ENCODE measurements at places on chromosomes 5 and 9.
A peak's percentile ranks its signal among the peaks of the same experiment; 100 is the strongest.

- no peak for DNase-seq
Observed at GRCh38 chr5:123093111-123093600, 4.1 kb downstream of the PRDM6 start.

- no peak for DNase-seq
Observed at GRCh38 chr9:130483371-130483971, 38.7 kb downstream of the ASS1 start.

- DNase-seq: no peak
Observed at GRCh38 chr5:165624166-165624946, 2118.9 kb downstream of the MAT2B start.

- peak; percentile 10 for DNase-seq
Observed at GRCh38 chr5:12870872-12871539, 966.8 kb upstream of the CTNND2 start.

DNA sequence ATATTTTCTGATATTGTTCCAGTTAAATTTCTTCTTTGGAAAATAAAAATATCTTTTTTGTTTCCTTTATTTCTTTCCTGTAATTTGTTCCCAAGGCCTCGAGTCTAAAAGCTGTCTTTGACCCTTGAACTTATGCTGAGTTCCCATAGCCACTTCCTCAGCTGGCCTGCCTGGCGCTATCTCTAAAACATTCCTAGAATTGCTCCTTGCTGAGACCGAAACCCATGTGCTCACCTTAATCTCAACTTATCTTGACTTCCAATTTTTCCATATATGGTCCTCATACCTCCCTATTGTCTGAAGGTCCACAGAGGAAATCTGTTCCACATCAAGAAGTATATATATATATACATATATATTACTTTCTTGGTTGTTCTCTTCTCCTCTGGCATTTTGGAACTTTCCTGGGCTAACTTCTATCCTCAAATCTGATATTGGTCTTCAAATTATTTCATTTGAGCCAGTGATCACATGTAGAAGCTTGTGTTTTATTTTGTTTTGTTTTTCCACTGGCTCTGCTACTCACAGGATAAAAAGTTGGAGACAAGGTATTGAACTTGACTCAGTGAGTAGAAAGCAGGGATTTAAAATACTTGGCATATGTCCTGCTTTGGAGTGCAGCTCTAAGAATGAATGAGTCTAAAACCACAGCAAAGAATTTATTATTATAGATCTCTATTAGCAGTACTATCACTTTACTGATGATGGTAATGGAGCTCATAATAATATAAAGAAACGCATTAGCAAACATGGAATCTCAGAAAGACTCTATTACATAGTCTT lies 45.2 kb downstream of the ENC1 start:
- no peak for DNase-seq

GRCh38 chr9:33024126-33024965 lies 727 bp upstream of the DNAJA1 start:
- no peak for DNase-seq

DNA sequence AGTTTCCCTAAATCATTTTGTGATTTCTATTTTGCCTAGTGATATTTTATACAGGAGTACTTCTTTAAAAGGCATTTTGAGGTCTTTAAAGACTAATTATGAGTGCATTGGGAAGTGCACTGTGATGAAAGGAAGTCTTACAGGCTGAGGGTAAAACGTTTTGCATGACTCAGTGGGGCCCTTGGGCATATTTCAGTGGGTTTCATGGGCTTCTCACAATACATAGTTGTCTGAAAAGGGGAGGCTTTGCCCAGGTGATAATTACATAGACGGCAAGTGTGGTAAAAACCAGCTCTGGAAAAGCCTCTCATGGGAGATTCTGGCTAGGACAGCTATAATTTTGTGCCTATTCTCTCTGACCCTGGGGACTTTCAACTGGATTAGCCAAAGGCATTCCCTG lies 387.2 kb downstream of the ARHGEF28 start:
- DNase-seq: no peak

GRCh38 chr5:50853151-50853550 lies 186.7 kb downstream of the PARP8 start:
- DNase-seq: peak; percentile 13

GRCh38 chr5:50439221-50439620 lies 1.9 kb downstream of the EMB start:
- DNase-seq: no peak

DNA sequence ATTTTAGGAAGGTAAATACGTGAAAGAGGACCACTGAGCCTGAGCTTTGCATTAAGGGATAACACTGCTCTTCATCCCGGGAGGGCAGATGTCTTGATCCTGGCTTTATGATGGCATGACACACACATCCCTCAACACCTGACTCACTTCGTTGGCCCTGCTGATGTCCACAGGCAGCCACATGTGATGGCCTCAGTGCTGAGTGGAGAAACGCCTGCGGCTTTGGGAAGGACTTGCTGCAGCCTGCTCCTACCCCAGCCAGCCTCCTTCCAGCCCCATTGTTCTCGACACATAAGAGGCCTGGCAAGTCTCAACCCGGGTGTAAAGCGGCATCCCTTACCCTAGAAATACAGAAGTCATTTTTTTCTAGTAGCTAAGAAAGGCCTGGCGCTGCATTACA lies 169.0 kb downstream of the SYK start:
- DNase-seq: no peak

- DNase-seq: no peak
Observed at GRCh38 chr5:132321109-132321721, 27.0 kb downstream of the SLC22A4 start.

DNA sequence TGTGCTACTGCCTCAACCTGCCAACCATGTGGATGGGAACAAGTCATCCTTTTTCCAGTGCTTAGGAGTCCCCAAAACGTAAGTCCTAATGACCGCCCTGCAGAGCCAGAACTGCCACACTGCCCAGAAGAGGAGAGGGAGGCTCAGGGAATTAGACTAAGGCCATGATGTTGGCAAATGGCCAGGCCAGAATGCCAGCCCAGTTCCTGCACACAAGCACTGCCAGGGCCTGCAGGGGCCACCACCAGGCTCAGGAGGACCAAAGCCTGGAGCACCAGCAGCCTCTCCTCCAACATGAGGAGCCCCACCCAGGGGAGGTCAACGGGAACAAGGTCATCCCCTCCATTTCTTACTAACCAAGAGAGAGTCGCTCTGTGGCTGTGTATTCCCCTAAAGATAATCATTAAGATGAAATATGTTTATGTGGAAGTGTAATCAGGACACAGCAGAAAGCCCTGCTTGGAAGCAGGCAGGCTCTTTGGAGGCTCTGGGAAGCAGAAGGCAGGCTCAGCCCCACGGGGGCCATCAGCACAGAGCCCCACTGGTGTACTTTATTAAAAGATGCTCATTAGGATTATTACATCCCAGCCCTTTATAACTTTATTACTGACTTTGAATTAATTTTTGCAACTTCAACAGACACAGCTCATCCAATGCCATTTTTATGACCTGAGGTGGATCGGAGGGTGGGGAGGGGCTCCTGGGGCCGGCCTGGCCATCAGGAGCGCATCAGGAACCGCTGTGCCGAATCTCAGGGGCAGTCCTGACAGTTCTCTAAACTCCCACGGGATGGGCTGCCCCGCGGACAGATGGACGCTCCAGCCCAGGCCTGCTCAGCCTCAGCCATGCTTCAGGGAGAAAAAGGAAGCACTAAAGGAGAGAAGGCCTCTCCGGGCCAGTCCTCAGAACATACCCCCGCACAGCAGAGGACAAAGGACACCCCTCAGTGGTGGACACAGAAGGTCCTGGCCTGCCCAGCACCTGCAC lies 127.0 kb downstream of the ADAMTS2 start:
- DNase-seq: no peak

DNA sequence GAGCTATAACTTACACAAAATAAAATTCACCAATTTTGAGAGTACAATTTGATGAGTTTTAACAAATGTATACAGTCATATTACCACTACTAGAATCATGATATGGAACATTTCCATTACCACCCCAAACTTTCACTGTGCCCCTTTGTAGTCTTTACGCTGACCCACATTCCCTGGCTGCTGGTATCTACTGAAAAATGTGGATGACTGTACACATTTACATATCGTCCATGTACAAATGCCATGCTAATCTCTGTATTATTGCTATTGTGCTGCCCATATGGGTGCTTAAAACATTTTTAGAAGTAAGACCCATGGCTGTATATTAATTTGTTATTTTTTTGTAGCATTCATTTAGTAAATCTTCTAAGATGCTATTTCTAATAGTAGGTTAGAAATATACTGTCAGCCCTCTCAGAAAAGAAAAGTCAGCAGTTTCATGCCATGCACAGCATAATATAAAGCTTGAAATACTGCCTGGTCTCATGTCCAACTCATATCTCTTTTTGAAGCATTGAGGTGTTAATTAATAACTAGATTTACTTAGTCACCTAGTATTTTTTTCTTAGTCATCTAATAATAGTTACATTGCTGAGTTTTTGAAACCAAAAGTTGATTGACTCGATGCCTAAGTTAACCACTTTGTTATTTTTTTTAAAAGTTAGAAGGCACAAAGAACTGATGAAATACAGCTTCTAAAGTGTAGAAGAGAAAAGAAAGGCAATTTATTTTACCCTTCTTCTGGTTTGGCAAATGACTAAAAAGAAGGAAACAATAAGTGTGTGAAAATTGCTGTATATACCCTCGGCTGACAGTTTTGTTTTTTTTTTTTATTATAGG lies 188.3 kb upstream of the MEF2C start:
- no peak for DNase-seq

- DNase-seq: no peak
Observed at GRCh38 chr5:106376522-106376921, 1294.2 kb downstream of the EFNA5 start.

GRCh38 chr5:172447646-172448365 lies 6.5 kb downstream of the SH3PXD2B start:
- no peak for DNase-seq

DNA sequence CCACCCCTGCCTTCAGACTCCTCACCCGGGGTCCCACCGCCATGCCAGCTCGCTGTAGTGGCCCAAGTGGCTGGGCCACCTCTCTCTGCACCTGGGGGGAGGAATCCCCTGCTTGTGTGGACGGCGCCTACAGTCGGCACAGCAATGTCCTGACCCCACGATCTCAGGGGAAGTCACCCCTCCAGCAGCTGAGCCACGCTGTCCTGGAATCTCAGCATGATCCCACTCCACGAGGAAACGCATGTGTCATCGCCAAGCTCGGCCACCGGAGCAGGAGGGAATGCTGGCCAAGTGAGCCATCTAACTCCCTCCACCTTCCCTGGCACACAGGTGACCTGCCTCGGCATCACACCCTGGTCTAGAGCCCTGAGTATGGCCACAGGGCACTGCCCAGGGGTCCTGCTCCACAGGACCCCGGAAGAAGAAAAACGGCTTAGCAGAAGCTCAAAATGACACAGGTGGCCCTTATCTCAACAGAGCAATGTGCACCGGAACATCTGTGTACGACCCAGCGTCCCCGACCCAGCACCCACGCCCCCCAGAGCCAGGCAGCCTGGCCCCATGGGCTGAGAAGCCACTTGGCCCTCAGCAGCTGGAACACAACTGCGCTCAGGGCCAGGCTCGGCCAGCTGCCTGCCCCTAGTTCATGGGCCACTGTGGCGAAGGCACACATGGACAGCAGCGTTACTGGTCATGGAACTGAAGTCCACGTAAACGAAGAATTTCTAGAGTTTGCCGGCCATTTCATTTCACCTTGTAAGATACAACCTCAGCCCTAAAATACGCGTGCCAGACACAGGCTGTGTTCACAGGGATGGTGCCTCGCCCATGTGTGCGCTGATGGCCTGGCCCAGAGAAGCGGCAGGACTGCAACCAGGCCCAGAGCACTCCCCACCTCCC lies 23.4 kb upstream of the CAMSAP1 start:
- DNase-seq: no peak

DNA sequence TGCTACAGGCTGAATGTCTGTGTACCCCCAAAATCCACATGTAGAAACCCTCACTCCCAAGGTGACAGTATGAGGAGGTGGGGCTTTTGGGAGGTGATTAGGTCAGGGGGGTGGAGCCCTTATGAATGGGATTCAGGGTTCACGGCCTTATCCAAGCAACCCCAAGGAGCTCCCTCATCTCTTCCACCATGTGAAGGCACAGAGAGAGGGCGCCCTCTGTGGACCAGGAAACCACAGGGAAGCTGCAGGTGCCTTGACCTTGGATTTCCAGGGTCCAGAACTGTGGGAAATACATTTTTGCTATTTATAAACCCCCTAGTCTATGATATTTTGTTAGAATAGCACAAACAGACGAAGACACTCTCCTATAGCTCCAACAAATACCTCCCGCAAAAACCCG lies 53.6 kb upstream of the IRX2 start:
- no peak for DNase-seq

DNA sequence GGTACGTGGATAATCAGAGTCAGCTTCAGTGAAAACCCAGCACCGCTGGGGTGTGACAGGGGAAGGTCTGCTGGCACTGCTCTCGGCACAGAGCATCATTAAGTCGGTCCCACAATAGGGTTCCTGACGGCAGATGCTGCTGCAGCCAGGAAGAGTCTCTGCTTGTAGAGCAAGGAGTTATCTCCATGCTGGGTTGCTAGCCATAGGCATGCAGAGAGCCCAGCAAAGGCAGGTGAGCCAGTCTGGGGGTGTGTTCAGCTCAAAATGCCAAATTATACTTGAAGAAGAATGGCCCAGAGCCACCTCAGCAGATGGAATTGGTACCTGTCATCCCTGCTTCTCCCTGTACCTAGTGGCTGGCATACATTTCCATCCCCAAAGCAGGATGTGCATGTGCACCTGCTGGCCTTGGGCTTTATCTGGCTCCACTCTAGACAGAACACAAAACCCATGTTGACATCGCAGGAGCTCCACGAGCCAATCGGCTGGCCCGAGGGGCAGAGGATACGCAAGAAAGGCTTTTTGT lies 100.8 kb downstream of the WDR41 start:
- DNase-seq: no peak

GRCh38 chr9:33133186-33133585 lies 34.0 kb downstream of the B4GALT1 start:
- DNase-seq: no peak

GRCh38 chr5:83246071-83246470 lies 168.7 kb downstream of the XRCC4 start:
- no peak for DNase-seq

- DNase-seq: no peak
Observed at GRCh38 chr5:10376544-10376943, 23.0 kb downstream of the MARCHF6 start.

GRCh38 chr5:169732841-169733240 lies 95.8 kb downstream of the DOCK2 start:
- DNase-seq: no peak

GRCh38 chr5:39022151-39022550 lies 52.0 kb downstream of the RICTOR start:
- DNase-seq: no peak
